Central memory CD4-positive, alpha-beta T cell (primary cell): ENCODE measurements at places on chromosomes 5 and 9.

- no peak for DNase-seq
Observed at GRCh38 chr5:100772548-100772947, 130.5 kb downstream of the ST8SIA4 start.

GRCh38 chr5:133366438-133366837 lies 245.9 kb downstream of the FSTL4 start:
- DNase-seq: no peak

GRCh38 chr5:91727463-91727862 lies 344.3 kb upstream of the ARRDC3 start:
- no peak for DNase-seq

DNA sequence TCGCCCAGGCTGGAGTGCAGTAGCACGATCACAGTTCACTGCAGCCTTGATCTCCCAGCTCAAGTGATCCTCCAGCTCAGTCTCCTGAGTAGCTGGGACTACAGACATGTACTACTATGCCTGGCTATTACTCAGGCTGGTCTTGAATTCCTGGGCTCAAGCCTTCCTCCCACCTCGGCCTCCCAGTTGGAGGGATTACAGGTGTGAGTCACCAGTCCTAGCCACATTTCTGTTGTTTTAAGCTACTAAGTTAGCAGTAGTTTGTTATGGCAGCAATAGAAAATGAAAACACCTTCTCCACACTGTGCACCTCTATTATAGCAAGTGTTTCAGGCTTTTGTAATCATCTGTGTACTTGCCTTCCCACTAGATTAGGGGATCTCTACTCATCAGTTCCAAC lies 588.9 kb upstream of the TLE4 start:
- no peak for DNase-seq

- no peak for DNase-seq
Observed at GRCh38 chr5:66281294-66281693, 137.2 kb downstream of the SREK1 start.

- no peak for DNase-seq
Observed at GRCh38 chr5:114116981-114117380, 244.9 kb upstream of the KCNN2 start.
